IMR-90 (cell line): ENCODE measurements at places on chromosomes 11 and 22. TPM values are rescaled to one million over a fixed set of nuclear protein-coding genes. Genes with fewer than 3 reads are reported as not detected.
A peak's percentile ranks its signal among the peaks of the same experiment; 100 is the strongest.

The HMGXB4 gene
- total RNA-seq: 11.8 and 17.2 TPM in 2 replicates

The PKNOX2 gene
- total RNA-seq: 0.72 and 1.1 TPM in 2 replicates

The TMEM126A gene
- total RNA-seq: 60.4 and 87.2 TPM in 2 replicates

The SAC3D1 gene
- 2.8 and 2.9 TPM in 2 replicates for total RNA-seq

The PIWIL4 gene
- total RNA-seq: 0.56 and 0.72 TPM in 2 replicates

The SYT13 gene
- total RNA-seq: not detected in 2 replicates

The LRP5 gene
- 10.4 and 11.1 TPM in 2 replicates for total RNA-seq

- no peak for DNase-seq
Measured at GRCh38 chr11:46051102-46051501, 70.2 kb downstream of the PHF21A start.

DNA sequence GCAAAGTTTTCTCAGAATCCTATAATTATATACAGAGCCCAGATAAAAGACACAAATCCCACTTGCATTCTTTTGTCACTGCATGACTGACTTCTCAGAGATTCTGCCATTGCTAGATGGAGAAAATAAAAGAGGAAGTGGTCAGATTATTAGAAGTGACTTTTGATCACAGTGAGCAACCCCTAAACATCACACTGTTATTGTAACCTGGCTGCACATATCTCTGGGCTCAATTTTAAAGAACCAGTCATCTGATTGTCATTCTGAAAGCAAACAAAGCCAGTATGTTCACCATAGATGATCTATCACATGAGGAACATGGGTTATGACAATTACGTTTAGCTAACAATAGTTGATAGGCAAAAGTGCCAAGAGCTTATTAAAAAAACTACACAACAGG lies 47.8 kb downstream of the COPB1 start:
- peak; percentile 56 for DNase-seq

GRCh38 chr11:110447897-110448745 lies 18.4 kb downstream of the FDX1 start:
- no peak for DNase-seq

- no peak for DNase-seq
Measured at GRCh38 chr22:49268924-49269323, 558.7 kb downstream of the BRD1 start.

GRCh38 chr11:65185869-65186341 lies 4.2 kb downstream of the CAPN1 start:
- no peak for DNase-seq

- no peak for DNase-seq
Measured at GRCh38 chr22:46536537-46537224, 739 bp downstream of the CELSR1 start.

DNA sequence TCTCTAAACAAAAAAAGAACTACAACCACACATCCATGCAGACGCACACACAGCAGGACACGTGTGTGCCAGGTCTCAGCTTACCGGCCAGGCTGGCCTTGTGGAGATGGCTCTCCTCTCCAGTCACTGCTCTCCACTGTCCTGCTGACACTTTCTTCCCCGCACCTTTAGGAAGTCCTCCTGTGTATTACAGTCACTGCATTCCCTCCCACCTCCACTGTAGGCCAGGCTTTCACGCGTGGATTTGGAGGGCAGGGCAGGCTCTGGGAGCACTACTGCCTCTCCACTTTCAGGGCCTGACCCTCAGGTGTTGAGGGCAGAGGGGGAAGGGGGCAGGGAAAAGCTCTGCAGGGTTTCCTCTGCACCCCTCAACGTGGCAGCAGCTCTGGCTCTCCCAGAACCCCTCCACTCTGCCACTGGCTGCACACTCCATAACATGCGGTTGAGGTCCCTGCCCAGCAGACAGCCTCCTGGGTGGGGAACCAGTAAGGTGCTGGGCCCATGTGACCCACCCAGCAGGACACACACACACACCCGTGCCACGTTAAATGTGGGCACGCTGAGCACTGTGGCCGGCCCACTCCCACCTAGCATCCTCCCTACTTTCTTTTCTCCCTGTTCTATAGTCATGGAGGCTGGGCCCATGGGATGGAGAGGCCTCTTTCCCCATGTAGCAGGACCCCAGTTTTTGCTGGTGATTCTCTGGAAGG lies 107.0 kb upstream of the PITPNB start:
- DNase-seq: no peak

- peak; percentile 88 for DNase-seq
Measured at GRCh38 chr11:95585069-95585751, 204.4 kb downstream of the FAM76B start.

GRCh38 chr11:129861702-129862522 lies 33.5 kb downstream of the NFRKB start:
- peak; percentile 96 for DNase-seq

DNA sequence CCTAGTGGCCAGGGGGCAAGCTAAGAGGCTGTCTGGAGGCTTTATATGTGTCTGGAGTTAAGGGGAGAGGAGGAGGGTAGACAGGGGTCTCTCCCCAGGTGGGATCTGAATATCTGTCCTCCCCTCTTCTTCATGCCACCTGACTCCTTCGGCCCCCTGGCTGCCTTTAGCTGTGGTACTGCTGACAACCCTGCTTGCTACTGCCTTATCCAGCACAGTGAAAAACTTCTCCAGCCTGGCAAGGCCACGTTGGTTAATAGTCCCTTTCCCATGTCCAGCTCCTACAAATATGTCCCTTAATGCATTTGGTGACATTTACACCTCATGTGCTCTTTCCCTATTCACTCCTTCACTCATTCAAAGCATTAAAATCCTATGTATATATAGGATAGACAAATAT lies 42.4 kb upstream of the NNMT start:
- DNase-seq: no peak

GRCh38 chr22:50399751-50400331 lies 56.7 kb downstream of the PPP6R2 start:
- no peak for DNase-seq

DNA sequence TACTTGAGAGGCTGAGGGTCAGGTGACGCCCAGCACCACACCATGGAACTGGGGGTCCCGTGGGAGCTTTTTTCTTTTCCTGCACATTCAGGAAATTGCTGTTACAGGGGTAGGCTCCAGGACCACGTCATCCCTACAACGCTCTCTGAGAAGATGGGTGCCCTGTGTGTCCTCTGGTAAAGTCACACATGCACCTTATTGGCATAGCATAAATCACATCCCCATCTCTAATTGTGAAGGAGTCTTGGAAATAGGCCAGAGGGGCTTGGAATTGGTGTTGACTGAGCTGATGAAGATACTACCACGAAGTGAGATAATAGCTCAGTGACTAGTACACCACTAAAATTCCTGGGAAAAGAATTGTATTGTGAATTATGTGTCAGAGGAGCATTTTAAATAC lies 57.6 kb downstream of the TNRC6B start:
- no peak for DNase-seq

DNA sequence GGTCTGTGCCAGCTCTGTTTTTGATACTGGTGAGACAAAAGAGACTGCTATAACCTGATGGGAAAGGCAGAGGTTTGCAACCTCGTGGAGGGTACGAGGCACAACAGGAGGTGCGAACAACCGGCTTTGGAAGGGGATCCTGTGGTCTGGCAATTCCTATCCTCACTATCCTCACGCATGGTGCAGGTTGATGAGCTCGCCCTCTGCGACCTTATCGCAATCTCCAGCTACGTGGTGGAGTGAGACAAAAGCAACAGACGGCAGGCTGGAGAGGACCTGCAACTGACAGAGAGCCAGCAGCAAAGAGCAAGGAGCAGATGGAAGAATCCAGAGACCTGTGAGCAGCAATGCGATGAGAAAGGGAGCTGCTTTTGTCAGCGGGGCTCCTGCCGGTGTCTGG lies 47.3 kb upstream of the TSKU start:
- no peak for DNase-seq

- peak; percentile 60 for DNase-seq
Measured at GRCh38 chr11:27700351-27701301, at the start of gene BDNF. TSS of gene BDNF (minus strand) at chr11:27700455. CDS start at chr11:27658564, 41,891 bp downstream.

DNA sequence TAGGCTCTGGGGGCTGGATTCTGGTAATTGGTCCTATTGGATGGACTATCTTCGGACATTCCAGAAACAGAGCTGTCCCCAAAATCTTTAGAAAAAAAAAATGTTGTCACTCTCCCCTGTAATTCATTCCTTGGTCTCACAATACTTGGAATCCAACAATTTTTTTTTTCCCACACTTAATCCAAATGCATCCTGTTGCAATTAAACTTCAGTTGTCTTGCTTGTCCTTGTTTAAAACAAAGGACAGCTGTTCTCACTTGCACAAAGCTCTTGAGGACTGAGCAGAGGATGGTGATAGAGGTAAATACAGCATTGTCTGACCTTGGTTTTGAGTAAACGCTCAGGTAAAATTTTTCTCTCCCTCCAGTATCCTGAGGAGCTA lies 75.3 kb downstream of the SC5D start:
- no peak for DNase-seq
